ENCODE measurements at places on chromosomes 3 and 15.

DNA sequence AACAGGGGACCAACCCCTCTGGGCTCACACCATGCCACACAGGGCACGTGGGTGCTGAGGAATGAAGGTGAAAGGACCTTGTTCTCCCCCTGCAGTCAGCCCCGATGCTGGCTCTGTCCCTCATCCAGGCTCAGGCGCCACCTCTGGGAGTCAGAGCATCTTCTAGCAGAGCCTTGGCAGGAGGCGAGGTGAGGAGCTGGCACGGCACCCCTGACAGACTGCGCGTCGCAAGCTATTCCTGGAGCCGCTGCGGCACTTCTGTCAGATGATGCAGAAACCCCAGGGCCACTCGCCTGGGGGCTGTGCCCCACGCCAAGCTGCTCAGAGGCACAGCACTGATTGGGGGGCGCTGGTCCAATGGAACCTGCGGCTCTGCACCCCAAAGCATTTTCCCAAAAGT lies 62.0 kb downstream of the MGLL start:
- no peak for DNase-seq

- no peak for DNase-seq
Observed at GRCh38 chr3:42051384-42052131, 39.6 kb upstream of the TRAK1 start.

DNA sequence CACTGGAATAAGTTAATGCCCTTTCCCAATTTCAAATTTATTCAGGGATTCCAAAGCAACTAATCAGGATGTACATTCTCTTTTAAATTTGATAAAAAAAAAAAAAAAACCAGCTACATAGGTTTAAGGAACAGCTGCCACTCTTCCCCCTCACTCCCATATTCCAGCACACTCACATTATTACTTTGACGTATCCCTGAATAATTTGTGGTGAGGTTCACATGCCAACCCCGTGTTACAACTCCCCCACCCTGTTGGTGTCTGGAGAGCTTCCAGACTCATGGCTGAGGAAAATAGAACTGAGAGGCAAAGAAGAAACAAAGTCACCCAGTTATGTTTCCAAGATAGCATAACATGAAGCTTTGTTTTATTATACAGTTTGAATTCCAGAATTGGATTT lies 300.5 kb upstream of the MME start:
- DNase-seq, result no peak

- DNase-seq, result peak; percentile 62
Observed at GRCh38 chr3:172711454-172711795, 558 bp upstream of the NCEH1 start.

DNA sequence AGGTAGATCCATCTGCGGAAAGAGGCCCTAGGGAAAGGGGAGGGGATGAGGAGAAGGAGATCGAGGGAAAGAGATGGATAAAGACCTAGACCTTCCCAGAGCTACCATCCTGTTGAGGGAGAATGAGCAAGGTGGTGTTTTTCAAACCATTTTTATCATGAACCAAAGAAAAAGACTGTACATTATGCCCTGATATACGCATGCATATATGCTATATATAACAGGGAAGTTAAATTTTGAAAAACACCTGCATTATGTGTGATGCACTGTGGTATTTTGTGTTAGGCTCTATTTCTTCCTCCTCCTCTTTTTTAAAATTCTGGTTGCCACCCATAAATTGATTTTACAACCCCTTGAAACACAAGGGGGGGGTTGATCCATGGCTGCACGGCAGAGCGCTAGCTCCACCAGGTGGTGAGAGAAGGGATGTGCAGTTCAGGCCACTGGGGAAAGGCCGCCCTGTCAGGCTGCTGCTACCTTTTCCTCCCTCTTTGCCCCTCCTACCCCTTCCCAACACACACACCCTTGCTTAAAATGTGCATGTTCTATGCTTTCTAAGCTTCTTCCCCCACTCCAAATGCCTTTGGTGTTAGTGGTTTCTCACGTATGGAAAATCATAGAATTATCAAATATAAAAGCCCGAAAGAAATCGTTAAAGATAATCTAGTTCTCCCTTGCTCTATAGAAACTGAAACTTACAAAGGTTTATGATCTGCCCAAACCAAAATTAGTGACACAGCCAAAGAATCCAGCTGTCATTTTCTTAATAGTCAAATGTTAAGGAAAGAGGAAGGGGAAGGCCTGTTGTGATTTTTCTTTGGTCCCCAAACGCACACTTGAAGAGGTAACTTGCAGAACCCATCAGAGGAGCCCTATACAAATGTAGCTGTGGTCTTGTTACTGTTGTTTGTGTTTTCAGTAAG lies 262.0 kb upstream of the UMPS start:
- DNase-seq, result peak; percentile 48

- no peak for DNase-seq
Observed at GRCh38 chr3:115018694-115019093, 128.4 kb downstream of the ZBTB20 start.

DNA sequence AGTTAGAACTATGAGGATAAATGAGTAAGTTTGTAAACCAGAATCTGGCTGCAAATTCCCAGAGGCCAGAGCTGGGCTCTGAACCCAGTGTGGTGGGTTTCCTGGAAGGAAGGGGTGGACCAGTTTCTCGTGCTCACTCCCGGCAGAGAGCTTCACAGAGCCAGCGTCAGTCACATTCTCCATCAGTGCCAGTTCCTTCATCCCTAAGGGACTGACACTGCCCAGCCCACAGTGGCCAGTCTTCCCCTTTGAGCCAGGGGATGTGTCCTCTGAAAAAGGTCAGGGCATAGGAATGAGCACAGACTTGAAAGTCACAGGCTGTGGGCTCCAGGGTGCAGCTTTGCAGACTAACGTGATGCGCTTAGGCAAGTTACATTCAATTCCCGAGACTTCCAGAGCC lies 135.8 kb upstream of the HACD2 start:
- DNase-seq, result no peak

GRCh38 chr3:16741103-16741758 lies 136.0 kb upstream of the DAZL start:
- no peak for DNase-seq

DNA sequence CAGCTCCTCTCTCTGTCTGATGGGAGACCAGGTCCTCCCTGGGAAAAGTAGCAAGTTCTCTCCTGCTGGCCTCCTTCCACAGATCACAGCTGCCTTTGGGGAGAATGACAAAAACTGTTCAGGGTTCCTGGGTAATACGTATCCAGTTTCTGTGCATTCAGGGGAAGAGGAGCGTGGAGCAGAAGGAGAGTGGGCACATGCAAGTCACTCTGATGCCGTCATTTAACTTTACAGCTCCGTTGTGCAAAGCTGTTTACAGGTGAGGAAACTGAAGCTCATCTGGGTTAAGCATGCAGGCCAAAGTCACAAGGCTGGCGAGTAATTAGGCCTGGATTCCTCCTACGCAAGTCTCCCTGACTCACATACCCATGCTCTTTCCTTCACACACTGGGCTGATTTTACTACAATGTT lies 7.5 kb upstream of the TM4SF1 start:
- no peak for DNase-seq

DNA sequence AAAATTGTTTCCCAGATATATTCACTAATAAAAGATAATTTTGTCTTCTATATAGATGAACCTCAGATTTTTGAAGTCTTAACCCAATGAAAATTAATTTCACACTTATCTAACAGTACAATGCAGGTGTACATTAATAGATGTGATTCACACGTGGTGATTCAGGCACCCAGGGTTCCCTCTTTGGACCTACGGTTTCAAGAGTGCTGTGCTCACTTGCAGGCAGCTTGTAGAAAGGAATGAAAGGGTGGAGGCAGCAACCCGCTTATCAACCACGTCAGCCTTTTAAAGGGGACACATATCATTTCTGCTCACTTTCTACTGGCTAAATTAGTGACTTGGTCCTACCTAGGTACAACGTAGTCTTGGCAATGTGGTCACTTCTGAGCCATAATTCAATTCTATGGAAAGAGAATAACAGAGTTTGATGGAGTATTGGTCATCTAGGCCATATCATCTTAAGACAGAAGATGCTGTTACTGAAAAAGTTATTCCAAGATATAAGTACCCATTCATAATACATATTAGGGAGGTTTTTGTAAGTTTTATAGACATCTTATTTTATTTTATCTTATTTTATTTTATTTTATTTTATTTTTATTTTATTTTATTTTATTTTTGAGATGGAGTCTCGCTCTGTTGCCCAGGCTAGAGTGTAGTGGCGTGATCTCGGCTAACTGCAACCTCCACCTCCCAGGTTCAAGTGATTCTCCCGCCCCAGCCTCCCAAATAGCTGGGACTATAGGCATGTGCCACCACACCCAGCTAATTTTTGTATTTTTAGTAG lies 37.9 kb downstream of the ACP3 start:
- no peak for DNase-seq

DNA sequence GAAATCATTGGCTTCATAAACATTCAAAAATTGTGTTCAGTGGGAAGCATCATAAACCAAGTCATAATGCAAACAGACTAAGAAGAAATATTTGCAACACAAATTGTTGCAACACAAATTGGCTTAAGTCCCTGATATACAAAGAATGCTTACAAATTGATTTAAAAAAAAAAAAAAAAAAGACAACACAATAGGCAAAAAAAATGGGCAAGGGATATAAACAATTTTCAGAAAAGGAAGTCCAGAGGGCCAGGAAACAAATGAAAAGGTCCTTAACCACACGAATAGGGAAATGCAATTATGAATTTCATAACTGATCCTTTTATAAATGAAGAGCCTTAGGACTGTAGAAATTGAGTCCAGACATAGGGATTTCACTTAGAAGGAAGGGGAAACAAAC lies 98.9 kb downstream of the LRRK1 start:
- no peak for DNase-seq

DNA sequence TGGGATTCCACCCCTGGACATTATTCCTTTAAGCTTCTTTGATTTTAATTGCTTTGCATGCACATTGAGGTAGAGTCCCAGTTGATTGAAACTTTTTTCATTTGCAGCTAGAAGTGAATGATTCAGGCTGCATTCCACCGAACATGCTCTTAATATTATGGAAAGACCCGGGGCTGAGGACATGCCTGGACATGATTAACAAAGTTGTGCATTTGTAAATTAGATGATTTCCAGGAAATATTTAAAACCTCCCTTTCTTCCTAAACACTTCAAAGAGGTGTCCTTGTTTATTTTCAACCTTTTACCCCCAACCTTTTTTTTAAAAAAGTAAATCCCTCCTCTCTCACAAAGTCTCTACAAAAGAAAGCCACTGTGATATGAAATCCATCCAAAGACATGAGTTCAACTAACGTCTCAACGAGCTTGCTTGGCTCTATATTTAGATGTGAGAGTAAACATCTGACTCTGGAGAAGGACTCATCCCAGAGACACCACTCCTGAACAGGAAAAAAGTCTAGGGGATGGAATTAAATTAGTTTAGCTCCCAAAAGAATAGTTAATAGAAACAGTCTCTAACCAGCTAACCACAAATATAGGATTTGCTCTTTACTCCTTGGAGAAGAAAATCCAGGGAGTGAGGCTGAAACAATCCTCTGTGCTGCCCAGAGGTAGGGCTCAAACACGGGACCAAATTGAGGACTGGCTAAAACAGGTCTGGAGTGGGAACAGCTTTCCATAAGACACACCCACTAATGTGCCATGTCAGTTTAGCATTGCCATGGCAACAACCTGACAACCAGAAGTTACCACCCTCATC lies 83.1 kb downstream of the XXYLT1 start:
- DNase-seq, result no peak

GRCh38 chr3:128804017-128804810 lies 75.2 kb upstream of the ACAD9 start:
- DNase-seq, result peak; percentile 85

DNA sequence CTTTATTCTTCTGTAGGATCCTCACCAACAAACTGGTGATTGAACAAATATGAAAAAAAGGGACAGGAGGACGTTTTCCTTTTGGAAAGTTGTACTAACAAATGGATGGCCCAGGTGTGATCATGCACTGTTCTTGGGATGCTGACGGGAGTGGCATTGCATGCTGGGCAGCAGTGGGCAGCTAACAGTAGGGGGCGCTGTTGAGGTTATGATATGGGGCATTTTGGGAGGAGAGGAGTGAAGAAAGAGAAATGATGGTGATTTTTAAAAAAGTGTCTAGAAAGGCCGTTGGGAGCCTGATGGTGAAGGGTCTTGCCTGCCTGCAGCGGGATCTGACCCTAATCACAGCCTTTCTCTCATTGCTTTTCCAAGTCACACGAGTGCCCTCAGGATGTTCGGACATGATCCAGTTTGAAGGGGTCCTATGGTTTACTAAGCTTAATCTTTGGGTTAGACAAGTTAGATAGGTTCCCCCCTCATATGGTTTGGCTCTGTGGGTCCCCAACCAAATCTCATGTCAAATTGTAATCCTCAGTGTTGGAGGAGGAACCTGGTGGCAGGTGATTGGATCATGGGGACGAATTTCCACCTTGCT lies 46.2 kb upstream of the PRTG start:
- peak; percentile 39 for DNase-seq

DNA sequence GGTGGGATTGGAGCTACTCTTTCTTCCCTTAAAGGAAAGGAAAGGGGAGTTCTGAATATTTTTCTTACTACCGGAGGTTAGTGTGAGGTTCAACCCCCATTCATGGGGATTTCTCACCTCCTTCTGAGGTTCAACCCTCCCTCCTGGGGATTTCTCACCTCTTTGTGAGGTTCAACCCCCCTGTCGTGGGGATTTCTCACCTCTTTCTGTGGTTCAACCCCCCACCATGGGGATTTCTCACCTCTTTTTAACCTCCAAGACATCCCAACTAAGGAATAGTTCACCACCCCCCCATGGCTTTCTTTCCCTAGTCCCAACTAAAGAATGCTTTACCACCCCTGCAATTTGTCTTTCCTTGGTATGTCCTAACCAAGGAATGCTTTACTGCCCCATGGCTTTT lies 520.3 kb downstream of the EDEM1 start:
- DNase-seq, result no peak

GRCh38 chr3:124907957-124908356 lies 20.8 kb upstream of the ITGB5 start:
- no peak for DNase-seq

- no peak for DNase-seq
Observed at GRCh38 chr3:30660136-30660535, 53.7 kb downstream of the TGFBR2 start.

GRCh38 chr3:173841334-173841733 lies 443.8 kb downstream of the NLGN1 start:
- no peak for DNase-seq

- DNase-seq, result no peak
Observed at GRCh38 chr3:172968646-172969045, 172.4 kb downstream of the SPATA16 start.

DNA sequence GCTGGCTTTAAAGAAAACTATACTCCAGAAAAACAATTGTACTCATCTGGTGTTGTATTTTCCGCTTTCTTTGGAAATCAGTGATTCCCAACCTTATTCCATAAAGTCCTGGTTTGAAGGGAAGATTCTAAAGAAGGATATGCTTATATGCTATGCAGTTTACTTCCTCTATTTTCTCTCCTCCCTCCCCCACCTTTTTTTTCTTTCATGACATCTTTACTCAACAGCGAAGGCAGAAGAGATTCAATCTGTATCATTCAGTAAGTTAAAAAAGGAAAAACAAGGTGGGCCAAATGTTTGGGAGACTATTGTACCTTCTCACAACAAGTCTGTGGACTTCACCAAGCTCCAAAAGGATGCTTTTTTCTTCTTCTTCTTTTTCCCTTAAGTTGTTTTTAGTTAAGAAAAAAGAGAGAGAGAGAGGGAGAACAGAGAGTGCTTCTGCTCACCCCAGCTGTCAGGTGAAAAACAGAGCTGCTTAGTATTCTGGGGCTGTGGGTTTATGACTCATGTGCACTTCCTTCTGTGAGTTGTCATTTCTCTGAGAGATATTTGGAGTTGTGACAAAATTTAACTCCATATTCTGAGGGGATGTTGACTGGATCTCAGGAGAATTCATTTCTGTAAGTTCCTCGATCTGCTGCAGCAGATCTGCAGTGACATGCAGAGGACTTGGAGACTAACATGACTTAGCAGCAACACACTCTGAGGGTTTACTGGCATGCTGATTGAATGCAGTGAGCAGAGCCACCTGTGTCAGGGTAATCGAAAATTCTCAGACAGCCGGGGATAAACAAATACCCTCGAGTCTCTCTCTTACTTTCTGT lies 70.7 kb downstream of the SSR3 start:
- peak; percentile 74 for DNase-seq
